ENCODE measurements at places on chromosomes 7 and 10.

DNA sequence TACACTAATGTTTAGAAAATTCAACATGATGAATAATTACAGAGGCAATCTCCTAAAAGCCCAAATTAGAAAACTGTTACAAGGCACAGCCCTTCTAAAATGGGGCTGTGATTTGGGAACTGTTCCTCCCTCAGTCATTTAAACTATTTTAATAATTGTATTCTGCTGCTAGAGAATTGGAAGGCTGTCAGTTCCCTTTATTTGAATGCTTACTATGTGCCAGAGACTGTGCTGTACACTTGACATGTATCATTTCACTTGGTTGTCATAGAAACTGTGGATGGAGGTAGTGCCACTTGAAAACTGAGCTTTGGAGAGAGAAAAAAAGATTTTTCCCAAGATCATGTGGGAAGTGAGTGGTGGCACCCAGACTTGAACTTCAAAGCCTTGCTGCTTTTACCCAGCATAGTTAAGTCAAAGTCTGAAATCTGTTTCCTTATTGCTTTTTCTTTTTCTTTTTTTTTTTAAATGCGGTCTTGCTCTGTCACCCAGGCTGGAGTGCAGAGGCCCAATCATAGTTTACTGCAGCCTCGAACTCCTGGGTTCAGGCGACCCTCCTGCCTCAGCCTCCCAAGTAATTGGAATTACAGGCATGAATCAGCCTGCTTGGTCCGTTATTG, 23.6 kb downstream of the UBE2D1 start:
- no peak for DNase-seq

DNA sequence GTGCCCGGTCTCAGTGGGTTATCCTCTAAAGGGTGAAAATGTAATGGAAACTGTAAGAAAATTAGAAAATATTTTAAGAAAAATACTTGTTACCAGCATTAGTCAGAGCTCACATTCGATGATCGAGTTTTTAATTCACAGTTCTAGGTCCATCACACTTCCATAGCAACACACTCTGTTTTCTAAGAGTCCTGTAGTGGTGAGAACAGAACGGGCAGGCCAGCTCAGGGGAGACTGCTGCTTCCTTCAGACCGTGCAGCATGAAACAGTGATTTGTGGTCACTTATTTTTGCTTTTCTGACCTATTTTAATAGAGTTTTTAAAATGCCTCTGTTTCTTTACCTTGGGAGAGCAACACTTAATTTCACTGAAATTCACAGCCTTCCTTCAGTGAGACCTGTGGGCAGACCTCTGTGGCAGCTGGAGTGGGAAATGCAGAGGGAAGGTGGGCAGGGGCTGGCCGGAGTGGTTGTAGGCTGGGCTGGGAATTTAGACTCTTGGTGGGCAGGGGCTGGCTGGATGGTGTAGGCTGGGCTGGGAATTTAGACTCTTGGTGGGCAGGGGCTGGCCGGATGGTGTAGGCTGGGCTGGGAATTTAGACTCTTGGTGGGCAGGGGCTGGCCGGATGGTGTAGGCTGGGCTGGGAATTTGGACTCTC, 1.5 kb downstream of the SUN1 start:
- DNase-seq, result no peak

GRCh38 chr10:26970667-26971066, 109.9 kb upstream of the ABI1 start:
- DNase-seq, result no peak

DNA sequence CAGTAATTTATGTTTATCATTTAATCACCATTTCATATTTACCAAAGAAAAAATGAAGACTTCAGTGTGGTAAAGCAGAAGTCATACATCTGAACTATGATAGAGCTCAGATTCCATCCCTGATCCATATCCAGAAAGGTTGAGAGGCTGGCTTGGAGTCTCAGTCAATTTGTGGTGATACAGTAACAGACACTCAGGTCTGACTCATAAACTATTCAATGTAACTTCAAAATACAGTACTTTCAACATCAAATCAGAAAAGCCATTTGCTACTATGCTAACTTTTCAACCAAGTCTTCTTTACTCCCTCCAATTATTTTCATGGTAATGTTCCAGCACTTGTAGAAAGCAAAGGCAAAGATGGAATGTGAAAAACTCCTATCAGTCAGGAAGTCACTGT, 190.4 kb downstream of the HDAC9 start:
- no peak for DNase-seq

DNA sequence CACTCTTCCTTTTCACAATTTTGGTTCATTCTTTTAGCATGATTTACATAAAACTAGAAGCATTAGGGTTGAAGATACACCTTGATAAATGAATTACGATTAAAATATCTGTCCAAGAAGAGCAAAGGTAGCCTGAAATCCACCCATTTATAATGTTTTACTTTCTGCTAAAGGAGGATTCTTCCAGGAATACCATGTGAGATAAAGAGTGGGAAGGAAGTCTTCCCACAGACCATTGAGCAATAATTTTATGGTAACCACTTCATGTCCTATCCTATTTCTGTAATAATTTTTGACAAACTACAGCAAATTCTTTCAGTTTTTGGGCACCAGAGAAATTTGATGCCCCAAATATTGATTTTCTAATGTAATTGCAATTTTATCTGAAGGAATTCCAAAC, 150.6 kb upstream of the STEAP4 start:
- no peak for DNase-seq

DNA sequence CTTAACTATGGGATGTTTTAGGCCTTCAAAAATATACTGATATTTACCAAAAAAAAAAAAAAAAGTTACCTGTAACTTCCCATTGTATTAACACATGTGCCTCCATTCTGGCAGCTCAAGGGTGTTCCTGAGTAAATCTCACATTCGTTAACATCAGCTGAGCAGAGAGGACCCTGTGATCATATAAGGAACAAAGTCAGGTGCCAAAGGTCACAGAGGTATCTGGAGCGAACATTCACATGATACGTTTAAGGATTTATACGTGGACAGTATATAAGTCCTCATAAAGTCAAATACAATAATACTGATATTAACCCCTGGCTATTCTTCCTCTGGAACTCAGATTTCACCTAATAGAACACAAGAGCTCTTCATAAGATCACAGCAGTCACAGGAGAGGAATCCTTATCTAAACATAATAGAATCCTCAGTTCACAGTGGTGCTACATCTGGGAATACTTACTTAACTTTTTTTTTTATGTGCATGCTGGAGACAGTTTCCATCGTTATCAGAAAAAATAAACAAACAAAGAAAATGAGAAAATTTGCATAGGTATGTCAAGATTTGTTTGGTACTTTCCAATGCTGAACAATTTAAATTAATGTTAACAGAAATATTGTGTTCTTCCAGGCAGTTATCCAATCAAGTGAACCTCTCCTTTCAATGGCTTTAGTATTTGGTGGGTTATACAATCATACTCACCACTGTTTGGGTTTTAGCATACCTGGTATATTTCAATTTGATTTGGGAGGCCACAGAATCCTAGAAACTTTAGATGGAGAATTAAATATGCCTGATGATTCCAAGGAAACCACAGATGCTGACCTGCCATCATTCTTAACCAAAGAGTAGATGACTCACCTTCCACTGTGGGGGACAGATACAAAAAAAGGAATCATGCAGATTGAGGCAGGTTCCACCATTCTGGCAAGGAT, 6.6 kb downstream of the CUBN start:
- no peak for DNase-seq

DNA sequence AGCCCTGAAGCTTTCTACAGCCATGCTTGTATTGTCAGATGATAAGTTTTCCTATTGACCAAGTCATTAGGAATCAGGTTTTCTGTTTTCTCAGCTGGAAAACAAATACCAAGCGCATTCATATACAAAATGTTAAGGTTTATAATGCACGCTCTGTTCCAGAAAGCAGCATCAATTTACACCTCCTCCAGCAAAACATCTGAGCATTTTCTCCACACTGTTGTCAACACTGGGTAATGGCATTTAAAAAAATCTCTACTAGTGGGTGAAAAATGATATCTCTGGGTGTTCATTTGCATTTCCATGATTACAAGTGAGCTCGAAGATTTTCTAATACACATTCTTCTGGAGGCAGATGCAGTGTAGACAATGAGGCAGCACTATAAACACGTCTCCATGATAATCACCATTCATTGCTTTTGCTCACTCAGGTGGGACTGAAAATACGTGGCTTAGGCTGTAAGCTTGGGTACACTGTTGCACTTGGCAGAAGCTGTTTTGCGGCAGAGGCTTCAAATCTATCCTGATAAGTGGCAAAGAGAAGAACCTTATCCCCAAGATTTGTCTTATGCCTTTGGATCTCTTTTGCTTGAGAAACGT, 114.8 kb upstream of the PLPP4 start:
- no peak for DNase-seq

GRCh38 chr7:132066761-132067171, 509.5 kb downstream of the PLXNA4 start:
- DNase-seq, result no peak

DNA sequence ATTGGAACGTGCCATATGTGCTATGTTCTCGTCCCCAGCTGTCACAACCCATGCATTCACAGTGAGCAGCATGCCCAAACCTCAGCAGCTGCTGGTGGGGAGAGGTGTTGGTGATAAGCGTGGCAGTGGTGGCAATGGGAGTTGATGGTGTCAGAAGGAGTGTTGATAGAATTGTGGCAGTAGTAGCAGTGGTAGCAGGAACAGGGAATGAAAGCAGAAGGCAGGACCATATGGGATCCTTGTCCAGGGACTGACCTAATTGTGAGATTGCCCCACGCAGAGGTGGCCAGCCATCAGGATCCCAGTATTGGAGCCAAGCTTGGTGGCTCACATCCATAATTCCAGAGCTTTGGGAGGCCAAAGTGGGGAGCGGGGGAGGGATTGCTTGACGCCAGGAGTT, 276.3 kb downstream of the GALNT17 start:
- no peak for DNase-seq

DNA sequence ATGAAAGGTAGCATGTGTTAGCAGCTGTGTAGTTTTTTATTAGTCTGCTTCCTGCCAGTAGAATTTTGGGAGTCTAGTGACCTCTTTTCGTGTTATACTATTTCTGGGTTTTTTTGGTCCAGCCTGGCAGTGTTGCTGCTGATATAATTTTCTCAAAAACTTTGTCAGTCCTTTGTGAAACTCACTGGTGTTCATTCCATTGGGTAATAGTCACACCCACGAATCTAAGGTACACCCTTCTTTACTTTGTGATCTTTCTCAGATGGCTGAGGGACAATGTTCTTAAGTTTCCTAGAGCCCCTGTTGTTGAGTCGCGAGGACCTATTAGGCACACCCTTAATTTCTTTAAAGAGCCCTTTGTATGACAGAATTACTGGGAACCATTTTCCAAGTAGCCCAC, 52.3 kb downstream of the TPST1 start:
- no peak for DNase-seq

- no peak for DNase-seq
These were observed 410.8 kb upstream of the ETV1 start for GRCh38 chr7:14400271-14400670.

DNA sequence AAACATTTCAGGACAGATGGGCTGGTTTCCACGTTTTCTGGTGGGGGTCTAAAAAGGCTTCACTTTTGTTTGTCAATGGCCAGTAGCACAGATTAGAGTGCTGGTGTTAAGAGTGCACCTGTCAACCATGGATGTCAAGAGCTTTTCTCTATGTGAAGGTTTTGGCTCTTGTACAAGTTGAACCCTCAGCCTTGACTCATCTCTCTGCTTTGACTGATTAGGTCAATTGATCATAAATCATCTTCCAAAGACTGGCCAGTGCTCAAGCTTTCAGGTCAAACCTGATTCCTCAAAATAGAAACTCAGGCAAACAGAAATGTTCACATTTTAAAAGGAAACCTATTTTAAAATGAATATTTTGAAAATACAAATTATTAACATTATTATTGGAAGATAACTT, 59.6 kb upstream of the SP4 start:
- DNase-seq, result no peak

GRCh38 chr10:53664282-53665019, 891.9 kb upstream of the MBL2 start:
- no peak for DNase-seq

Data from activated T-cell treated with anti-CD3 and anti-CD28 coated beads, Interleukin-2, amount 50 U/mL, for 48 hours (primary cell).